Brain microvascular endothelial cell (primary cell): ENCODE measurements at places on chromosomes 7 and 10.

DNA sequence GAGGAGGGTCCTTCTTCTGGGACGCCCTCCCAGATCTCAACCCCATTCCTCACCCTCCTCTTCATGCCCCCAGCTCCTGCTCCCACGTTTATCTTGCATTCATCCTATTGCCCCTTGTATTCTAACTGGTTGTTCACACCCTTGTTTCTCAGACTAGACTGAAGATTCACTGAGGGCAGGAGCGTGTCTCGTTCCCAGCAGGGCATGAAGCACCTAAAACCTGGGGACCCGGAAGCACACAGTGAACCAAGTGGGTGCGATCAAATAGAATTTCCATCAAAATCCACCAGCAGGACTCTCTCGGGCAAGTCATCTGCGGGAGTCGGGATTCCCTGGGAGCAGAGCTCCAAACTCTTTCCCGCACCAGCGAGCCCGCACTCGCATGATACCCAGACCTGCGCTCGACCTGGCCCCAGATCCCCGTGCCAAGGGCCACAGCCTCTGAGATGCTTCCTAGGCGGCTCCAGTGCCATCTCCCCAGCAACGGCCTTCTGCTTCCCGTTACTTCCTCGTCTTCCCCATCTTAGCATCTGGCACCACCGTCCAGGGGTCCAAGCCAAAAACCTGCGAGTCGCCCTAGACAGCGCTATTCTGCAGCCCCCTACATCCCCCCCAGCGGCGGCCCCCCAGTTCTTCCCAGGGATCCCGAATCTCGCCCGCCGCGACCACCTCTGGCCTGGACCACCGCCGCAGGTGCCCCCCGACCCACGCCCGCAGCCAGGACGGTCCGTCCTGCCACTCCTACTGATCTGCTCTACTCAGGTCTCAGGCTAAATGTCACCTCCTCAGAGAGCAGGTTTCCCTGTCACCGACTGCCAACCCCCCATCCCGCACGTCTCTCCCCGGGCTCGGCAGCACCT lies 6.1 kb upstream of the GBX1 start:
- no peak for DNase-seq

GRCh38 chr7:105617280-105618015 lies 36.2 kb upstream of the EFCAB10 start:
- no peak for DNase-seq

- no peak for DNase-seq
Observed at GRCh38 chr7:23604296-23604640, 7.1 kb downstream of the CCDC126 start.

DNA sequence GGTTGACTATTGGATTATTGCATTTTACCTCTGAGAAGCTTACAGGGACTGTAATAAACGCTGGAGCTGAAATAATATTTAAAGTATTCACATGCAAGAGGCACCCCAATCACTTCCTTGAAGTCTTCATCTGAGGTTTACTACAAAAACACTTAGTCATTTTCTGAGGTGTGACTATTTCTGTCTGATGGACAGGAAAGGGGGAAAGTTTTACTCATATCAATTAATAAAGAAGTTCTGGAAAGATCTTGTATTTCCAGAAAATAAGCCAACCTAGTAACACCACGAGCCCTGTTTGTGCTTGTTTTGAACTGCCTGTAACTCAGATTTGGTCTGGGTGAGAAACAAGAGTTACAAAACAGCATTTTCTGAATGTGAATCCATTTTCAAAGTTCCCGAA lies 63.9 kb upstream of the PRKCQ start:
- no peak for DNase-seq

DNA sequence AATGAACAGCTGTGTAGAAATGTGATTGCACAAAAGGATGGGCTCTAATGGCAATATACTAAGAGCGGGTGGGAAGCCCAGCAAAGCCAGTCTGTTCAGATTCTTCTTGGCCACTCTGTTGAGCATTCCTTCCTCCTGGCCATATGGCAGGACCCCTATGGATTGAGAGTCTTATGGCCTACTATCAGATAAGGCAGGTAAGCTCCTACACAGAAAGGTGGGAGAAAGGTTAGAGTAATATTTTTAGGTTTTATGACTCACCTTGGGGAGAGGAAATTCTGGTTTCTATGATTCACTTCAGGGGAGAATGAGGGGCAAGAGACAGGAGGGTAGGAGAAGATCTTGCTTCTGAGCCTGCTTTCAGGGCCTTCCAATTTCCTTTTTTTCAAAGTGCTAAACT lies 15.1 kb upstream of the AKR1B10 start:
- DNase-seq, result no peak

DNA sequence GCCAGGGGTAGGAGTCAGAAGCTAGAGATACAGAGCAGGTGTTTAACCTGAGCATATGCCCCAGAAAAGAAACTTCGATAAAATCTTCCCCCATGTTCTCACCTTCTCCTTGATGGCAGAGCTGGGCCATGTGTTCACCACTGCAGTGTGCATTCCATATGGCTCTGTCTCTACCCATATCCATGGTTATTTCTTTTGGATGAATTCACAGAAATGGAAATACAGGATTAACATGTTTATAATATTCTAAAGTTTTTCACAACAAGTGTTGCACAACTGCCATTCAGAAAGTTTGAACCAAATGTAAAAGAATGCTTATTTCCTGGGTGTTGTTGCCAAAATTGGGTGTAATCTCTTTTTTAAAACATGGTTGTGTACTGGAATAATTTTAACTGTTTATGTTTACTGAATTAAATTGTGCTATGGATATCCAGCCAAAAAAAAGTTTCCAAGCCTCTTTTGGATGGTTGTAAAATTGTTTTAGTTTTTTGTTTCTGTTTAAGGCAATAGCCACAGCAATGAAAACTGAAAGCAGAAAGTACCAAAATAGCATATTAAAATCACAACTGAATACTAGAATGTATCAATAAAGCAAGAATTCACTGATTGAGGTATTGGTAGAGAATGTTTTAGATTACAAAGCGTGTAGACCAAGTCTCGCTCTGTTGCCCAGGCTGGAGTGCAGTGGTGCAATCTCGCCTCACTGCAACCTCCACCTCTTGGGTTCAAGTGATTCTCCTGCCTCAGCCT lies 19.9 kb upstream of the CCNY start:
- no peak for DNase-seq
